ENCODE measurements at places on chromosomes 3 and 15. TPM values are rescaled to one million over a fixed set of nuclear protein-coding genes. Genes with fewer than 3 reads are reported as not detected.

Gene CP
- 0.88 TPM for total RNA-seq

Gene MESP2
- 0.72 TPM for total RNA-seq

Gene FRMD4B
- 0.72 TPM for total RNA-seq

Gene FBXW12
- not detected for total RNA-seq

Gene ARL13B
- 18.1 TPM for total RNA-seq

Gene CHST14
- 13.6 TPM for total RNA-seq

Gene CIB2
- 1.5 TPM for total RNA-seq

Gene TTLL13
- under 0.01 TPM for total RNA-seq

Gene CHRM5
- under 0.01 TPM for total RNA-seq

Gene MORC1
- not detected for total RNA-seq

Gene ABHD17C
- total RNA-seq: 11.5 TPM
